ENCODE measurements at places on chromosomes 4 and X. TPM values are rescaled to one million over a fixed set of nuclear protein-coding genes. Genes with fewer than 3 reads are reported as not detected.

Gene NCAPG
- 1.5 TPM for total RNA-seq

Gene SOWAHB
- 6.9 TPM for total RNA-seq

Gene OTUD5
- 61.6 TPM for total RNA-seq

- no peak for DNase-seq
Observed at GRCh38 chr4:103757631-103758030, 37.8 kb upstream of the TACR3 start.

- peak; percentile 33 for DNase-seq
Observed at GRCh38 chrX:82218361-82218760, 1016.5 kb downstream of the SH3BGRL start.

GRCh38 chr4:42399393-42399792, 2.1 kb downstream of the SHISA3 start:
- DNase-seq = no peak

Measured in renal cortical epithelial cell (primary cell).